CD4-positive, alpha-beta T cell treated with Interleukin-15 for 4 hours (primary cell): ENCODE measurements at places on chromosomes 13 and 19.

DNA sequence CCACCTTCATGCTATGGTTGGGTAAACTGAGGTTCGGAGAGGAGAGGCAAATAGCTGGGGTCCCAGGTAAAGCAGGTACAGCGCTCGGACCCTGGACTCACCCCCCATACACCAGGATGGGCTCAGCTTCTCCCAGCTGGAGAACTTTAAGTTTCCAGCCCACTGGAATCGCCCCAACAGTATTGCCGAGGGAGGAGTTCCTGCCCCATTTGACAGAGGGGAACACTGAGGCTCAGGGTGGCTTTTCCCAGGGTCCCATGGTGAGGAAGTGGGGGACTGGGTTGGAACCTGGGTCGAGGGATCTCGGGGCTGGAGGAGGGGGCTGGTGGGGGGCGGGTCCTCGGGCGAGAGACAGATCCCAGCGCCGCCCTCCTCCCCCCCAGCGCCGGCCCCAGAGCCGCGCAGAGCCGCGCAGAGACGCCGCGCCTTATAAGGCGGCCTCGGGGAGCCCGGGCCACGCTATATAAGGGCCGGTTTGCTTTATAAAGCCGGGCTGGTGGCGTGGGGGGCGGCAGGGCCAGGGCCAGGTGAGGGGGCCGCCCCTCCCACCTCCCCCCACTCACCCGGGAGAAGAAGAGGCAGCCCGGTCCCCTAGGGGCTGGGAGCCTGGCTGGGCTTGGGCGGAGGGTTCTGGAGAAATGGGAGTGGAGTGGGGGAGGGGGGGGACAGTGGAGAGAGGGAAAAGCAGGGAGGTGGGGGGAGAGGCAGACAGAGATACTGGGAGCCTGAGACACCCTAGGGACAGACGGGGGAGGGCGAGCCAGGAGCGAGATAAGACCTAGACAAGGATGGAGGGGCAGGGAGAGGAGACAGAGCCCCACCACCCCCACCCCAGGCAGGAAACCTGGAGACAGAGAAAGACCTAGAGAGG lies 1.1 kb downstream of the CNN1 start:
- no peak for DNase-seq

- no peak for DNase-seq
Measured at GRCh38 chr19:5149932-5150901, 181.3 kb downstream of the KDM4B start.

GRCh38 chr13:44296856-44297255 lies 76.8 kb upstream of the SERP2 start:
- no peak for DNase-seq

DNA sequence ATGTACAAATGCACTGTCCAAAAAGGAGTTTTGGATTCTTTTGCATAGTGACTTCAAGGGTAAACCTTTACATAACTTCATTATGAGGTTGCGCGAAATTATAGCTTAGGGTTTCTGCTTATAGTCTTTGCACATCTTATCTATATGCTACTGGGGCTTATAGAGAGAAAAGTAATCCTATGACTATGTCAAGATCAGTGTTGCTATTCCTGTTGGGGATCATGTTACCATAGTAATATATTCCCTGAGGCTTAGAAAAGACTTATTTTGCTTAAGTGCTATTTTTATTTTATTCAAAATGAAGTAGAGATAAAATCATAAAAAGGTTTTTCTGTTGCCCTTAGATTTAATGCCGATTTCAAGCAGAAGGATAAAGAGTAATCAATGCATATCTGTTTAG lies 14.7 kb upstream of the POSTN start:
- no peak for DNase-seq

DNA sequence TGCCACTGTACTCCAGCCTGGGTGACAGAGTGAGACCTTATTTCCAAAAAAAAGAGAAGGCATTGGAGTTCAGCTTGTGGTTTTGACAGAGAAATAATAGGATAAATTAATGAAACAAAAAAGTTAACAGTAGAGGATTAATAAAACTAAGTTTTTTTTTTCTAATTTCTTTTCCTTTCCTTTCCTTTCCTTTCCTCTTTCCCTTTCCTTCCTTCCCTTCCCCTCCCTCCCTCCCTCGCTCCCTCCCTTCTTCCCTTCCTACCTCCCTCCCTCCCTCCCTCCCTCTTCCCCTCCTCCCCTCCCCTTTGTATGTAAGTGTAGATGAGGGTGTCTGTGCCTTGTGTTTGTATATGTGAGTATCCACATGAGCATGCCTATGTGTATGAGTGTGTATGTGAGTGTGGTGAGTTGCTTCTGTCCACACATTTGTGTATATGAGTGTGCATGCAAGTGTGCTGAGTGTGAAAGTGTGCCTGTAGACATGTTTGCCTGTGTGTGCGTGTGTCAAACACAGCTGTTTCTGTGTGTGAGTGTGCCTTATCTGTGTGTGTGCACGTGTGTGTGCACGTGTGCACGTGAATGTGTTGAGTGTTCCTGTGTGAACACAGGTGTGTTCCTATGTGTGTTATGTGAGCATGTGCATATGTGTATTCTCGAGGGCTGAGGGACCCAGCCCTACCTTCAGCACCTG lies 12.5 kb upstream of the MZF1 start:
- DNase-seq, result no peak
